ENCODE measurements at places on chromosomes 16 and 17.
A peak's percentile ranks its signal among the peaks of the same experiment; 100 is the strongest.

GRCh38 chr17:44217738-44218343, 1.6 kb downstream of the UBTF start:
- DNase-seq: no peak

DNA sequence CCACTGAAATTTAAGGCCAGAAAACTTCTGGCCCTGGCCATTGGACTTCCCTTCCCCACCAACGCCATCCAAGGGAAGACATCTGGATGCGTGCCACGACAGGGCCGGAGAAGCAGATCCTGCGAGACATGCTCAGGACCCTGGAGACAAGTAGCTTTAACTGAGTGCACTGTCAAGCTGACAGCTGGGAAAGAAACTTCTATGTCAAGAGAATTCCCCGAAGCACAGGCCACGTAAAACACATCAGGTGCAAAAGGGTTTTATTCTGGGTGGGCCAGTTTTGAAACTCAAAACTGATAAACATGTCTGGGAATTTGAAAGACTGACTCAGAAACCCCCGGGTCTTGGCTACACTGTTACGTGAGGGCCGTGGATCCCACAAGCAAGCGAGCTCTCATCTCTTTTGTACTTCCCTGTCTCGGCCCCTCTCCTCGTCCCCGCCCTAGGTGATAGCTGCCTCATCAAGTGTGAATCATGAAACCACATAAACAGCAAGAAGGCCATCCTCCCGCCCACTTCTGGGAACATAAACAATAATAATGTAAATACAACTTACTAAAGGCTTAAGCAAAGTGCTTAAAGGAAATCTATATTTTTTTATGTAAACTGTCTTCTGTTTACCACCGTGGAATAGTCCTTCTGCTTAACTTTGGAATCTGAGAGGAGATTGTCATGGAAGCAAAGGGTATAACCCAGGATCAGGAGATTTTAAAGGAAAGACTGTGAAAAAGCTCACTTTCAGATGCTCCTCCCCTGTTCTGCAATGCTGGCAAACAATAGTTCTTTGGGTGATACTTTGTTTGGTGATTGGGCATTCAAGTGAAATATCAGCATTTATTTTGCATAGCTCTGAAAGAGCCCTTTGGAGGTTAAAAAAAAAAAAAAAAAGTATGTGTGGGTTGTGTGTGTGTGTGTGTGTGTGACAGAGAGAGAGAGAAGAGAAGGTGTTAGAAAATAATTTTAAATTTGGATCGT, 406.0 kb upstream of the MAF start:
- no peak for DNase-seq

- DNase-seq: no peak
Measured at GRCh38 chr16:140175-140857, 1.8 kb upstream of the NPRL3 start.

- no peak for DNase-seq
Measured at GRCh38 chr17:72631568-72631948, 460.9 kb downstream of the SLC39A11 start.

DNA sequence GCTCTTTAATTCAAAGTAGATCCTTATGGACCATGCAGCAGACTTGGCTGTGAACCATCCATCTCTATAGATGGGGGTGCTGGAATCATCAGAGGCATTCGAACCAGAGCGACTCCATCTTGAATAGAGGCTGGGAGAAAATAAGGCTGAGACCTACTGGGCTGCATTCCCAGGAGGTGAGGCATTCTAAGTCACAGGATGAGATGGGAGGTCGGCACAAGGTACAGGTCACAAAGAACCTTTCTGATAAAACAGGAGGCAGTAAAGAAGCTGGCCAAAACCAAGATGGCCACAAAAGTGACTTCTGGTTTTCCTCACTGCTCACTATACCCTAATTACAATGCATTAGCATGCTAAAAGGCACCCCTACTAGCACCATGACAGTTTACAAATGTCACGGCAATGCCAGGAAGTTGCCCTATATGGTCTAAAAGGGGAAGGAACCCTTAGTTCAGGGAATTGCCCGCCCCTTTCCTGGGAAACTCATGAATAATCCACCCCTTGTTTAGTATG, 89.2 kb upstream of the BRD7 start:
- no peak for DNase-seq

- peak; percentile 62 for DNase-seq
Measured at GRCh38 chr16:67013823-67014633, 14.9 kb upstream of the CBFB start.

GRCh38 chr17:49370971-49371834, 9.2 kb upstream of the ZNF652 start:
- DNase-seq: no peak

- peak; percentile 90 for DNase-seq
Measured at GRCh38 chr17:31321481-31321880, at the start of gene EVI2A. Gene EVI2A, minus strand, starts transcription at chr17:31321622. Its CDS starts 2,609 bp downstream, at chr17:31319013.

DNA sequence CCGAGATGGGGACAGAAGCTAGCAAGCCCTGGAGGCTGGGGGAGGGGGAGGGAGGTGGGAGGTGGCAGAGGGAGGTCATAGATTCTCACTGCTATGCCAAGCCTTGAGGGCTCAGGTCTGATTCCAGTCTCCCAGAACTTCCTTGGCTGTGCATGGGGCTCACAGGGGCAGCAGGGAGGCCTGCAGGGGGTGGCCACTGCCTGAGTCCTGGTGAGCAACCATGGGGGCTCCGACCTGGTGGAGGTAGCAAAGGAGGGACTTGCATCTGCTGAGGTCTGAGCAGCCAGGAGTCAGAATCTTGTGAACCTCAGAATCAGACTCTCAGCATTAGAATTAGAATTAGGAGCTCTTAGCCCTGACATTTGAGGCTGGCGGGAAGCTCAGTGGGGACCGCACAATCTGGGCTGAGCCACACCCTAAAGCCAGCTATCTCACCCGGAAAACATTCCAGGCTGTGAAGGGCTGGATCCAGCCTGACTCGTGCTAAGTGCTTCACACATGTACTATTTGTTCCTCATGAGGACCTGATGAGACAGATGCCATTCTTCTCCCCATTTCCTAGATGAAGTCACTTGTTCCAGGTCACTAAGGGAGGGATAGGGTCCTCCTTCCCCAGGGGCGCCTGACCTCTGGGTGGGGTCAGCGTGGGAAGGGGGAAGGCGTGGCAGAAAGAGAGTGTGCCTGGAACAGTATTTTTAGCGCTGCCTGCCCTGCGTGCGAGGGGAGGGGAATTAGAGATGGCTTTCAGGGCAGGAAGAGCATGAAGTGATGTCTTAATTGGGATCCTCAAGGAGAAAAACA, 17.3 kb upstream of the KCNJ12 start:
- DNase-seq: no peak

DNA sequence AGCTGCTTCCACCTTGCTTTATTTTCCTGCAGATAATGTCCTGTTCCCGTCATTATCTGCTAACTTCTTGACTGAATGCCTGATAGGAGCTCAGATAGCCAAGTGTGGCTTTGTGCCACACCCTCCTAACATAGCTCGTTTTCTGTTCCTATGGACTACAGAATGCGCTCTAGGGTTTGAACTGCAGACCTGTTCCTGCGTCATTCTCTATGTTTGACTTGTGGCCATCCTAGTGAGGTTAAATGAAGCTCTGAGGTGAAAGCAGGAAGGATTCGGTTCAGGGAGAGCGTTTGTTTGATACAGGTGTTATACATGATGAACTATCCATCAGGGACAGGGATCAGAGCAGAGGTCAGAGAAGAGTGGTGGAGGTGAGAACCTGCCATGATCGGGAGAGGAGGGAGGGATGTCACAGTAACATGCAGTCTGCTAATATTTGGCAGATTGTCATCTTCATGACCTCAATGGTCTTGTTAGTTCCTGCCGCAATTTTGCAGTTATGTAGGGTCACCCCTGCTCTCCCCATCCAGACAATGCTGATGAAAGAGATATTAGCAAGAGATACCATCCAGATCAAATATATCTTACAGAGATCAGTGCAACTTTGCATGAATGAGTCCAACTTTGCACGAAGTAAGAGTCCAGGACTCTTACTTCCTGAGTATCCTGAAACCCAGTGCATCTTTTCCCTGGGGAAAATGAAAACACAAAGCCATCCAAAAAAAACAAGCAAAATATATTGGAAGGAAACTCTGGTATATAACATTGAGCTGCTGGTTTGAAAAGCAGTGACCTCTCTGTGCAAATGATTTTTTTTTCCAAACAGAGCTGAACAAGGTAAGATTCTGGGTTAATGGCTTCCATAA, 32.8 kb downstream of the MPHOSPH6 start:
- DNase-seq: no peak

- no peak for DNase-seq
Measured at GRCh38 chr16:68951991-68952877, 108.9 kb downstream of the TANGO6 start.

GRCh38 chr17:58595194-58595792, 80.9 kb upstream of the MTMR4 start:
- no peak for DNase-seq

- no peak for DNase-seq
Measured at GRCh38 chr17:82767041-82767754, 15.3 kb downstream of the TBCD start.

DNA sequence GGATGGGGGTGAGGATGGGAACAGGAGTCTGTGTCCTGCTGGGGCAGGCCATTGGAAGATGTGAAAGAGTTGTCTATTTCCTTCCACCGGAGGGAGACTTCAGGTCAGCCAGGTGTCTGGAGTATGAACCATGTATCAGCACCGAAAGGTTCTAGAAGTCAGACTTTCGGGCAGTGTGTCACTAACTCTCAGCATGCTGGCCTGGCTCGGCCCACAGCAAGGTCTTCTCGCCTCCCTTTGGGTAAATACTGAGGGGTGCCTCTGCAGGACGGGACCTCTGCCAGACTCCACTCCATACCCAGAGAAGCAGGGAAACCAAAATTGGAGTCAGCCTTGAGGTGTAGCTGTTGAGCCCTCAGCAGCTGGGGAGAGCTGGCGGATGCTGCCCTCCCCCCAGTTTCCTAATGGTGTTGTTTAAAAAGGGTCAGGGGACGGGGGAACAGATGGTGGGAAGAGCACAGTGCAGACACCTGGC, 507 bp downstream of the CIITA start:
- DNase-seq: no peak

GRCh38 chr17:76382351-76382802, 2.0 kb upstream of the SPHK1 start:
- DNase-seq: no peak

Measured in Jurkat, Clone E6-1 (cell line).